ENCODE measurements at places on chromosomes 6 and 20.

DNA sequence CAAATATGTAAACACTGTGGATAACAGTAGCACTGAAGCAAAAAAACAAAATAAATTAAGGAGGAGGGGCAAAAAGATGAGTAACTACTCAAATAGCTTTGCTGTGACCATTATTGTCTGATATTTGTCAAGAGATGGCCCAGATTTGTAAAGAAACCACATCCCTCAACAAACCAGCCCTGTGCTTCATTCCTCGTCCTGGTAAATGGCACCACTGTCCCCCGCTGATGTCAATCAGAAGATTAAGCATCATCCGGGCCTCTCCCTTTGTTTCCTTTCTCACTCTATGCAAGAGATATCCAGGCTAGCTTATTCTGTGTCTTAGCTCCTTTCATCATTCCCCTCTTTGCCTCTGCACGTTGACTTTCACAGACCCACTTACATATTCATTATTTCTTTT, 259.0 kb downstream of the SYNE1 start:
- peak; percentile 68 for DNase-seq

DNA sequence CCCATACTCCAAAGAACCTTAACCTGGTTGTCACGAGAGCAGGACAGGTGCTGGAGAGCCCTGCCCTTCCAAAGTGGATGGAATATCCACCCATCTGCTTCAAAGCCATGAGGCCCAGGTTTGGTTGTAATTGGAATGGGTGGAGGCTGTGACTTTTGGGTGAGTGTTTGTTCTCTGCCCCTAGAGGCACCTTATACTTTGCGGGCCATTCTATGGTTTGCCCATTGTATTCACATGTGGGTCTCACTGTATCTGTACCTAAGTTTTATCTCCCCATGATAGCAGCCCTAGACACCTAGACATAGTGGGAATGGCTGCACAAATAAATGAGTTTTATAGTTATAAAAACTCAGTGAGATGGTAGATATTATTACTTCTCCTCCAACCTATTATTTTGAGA, 67.1 kb upstream of the NAA20 start:
- no peak for DNase-seq

GRCh38 chr20:38875175-38875993, 50.8 kb upstream of the FAM83D start:
- peak; percentile 52 for DNase-seq

- no peak for DNase-seq
Measured at GRCh38 chr6:155770856-155771255, 315.2 kb upstream of the NOX3 start.

- DNase-seq: no peak
Measured at GRCh38 chr6:80382811-80383210, 276.3 kb downstream of the BCKDHB start.

GRCh38 chr6:169328112-169328801, 74.6 kb upstream of the THBS2 start:
- DNase-seq: no peak

DNA sequence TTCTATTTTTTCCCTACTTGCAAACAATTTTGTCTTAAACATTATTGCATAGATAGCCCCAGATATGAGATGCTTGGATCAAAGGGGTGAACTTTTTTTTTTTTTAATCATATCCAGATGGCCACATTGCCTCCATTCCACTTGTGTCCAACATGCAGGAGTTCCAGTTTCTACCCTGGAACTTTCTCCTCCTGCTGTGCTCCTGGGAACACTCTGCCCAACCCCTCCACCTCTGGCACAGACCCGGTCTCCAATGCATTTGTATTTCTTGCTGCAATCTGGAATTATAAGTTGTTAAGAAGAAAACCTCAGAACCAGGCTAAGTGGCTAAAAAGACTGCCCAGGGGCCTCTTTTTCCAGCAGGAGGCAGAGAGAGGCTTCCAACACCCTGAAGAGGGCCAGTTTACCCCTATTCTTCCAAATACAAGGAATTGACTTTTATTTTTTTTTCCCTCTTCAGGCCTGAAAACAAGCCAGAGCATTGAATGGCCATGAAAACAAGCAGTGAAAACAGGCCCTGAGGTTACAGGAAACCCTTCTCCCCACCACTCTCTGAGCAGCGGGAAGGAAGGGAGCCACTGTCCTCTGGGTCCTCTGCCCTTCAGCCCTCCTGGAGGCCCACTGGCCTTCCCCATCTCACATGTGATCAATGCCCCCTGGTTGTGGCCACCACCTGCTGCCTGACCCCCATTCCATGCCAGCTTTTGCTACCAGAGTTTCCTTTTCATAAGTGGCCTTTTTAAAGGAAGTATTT, 44.3 kb downstream of the PDYN start:
- DNase-seq: peak; percentile 40

GRCh38 chr6:138498629-138499302, 528 bp downstream of the NHSL1 start:
- no peak for DNase-seq

DNA sequence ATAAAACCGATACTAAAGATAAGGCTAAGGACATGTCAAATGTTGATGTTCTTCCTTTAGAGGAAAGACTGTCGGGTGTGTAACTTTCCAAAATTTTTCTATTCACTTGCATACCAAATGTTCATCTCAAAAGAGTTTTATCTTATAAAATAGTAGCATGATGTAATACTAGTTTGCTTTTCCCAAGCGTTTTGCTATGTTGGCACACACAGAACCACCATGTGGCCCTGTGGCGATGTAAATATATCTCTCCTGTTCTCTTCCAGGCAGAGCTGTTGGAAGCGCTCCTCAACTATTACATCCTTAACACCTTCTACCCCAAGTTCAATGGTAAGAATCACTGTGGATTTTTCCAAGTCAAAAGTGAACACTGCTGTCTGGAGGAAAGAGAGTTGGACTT, 26.5 kb downstream of the LBP start:
- DNase-seq: no peak

DNA sequence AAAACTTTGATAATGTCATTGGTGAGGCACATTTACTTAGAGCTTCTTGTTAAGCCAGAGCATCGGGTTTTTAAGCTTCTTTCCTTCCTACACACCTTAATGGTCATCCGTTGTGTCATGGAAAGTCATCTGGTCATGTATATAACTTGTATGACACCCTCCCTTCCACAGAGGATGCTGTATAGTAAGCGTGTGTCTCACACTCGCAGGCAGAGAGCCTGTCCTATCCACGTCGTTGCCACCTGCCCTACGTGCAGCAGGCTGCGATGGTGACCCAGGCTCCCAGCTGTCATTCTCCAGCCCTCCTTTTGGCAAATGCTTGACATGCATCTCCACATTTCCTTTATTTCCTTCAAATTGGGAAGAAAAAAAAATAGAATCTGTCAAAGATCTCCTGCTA, 85.6 kb downstream of the MYB start:
- no peak for DNase-seq

- DNase-seq: no peak
Measured at GRCh38 chr6:42084889-42085288, 34.6 kb downstream of the TAF8 start.

GRCh38 chr6:27868311-27868710, 43.9 kb downstream of the OR2B2 start:
- DNase-seq: no peak

DNA sequence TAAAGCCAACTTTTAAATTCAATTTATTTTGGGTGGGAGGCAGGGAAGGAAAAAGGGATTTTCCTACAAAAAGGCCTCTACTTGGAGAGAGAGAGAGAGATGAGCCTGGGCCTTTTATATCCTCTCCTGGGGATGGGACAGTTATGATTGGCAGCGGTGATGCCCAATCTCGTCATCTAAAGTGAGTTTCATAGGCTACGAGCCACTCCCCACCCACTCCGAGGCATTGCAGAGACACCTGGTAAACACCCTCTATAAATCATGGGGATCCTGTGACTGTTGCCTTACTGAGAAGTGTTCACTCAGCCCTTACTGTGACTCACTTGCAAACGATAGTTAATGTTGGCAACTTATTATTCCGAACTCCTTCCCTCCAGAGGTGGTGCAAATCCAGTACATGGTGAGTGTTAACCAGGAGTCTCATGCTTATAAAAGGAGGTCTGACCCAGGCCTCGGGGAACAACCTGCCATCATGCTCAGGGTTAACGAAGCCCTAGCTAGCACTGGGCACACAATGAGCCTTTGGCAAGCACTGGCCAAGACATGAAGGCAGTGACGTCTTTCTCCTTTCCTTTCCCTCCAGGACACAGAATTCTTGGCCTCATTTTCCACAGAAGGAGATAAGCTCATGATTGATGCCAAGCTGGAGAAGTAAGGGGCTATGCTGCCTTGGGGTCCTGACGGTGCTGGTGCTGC, 20.5 kb downstream of the BPIFB4 start:
- DNase-seq: no peak

DNA sequence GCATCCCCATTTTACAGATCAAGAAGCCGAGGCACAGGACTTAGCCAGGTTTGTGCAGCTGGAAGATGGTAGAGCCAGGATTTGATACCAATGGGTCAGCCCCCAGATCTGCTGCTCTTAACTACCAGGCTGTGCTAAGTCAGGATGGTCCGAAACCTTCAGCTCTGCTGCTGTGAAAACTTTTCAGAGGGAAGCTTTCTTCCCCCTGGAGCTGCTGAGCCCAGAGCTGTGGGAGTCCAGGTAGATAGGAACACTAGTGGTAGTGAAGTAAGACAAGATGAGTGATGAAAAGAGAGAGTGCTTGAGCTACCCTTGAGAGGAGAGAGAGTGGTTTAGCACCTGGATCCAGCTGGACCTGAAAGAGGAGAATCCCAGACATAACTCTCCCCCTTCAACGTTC, 230.8 kb downstream of the CDH4 start:
- DNase-seq: no peak

DNA sequence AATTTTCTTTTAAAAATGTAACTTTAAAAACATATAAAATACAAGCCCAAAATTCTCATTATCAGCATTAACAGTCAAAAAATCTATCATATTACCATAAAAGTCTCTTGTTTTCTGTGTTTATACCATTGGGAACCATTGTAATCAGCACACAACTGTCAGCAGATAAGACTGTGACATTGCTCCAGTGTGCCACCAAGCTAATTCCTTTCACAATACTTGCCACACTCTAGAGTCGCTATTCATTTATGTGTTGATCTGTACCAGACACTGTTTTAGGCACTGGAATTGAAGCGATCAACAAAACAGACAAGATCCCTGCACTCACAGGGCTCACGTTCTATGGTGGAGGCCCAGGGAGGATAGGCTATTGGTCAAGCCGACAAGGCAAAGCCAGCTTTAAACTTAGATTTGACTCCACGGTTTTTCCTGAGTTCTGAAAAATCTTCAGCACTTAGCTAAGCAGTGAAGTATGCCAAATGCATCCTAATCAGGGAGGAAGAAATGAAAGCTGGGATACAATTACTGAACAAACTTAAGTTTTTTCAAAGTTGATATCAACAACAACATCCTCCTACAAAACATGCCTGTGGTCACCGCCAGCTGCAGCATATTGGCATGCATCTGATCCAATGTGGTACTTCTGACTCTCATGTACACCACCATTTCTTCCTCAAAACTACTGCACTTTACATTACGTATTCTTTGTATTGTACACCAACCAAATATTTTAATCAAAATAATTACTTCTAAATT, 60.5 kb downstream of the GMDS start:
- DNase-seq: no peak

DNA sequence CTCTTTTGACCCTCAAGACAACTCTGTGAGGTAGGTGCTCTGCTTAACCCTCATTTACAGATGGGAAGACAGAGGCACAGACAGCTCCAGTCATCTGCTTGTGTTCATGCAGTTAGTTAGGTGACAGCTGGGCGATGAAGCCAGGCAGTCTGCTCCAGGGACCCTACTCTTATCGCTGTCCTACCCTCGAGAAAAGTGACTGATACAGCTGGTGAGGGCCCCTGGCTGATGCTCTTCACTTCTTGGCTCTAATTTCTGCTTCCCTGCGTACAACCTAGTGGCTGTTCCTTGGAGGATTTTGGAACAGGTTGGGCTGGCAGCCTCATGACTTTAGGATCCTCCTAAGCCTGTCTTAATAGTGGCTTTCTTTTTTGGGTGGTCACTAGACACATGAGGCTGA, 9.1 kb upstream of the TJAP1 start:
- no peak for DNase-seq

GRCh38 chr6:46794068-46794467, 879 bp downstream of the MEP1A start:
- DNase-seq: no peak

DNA sequence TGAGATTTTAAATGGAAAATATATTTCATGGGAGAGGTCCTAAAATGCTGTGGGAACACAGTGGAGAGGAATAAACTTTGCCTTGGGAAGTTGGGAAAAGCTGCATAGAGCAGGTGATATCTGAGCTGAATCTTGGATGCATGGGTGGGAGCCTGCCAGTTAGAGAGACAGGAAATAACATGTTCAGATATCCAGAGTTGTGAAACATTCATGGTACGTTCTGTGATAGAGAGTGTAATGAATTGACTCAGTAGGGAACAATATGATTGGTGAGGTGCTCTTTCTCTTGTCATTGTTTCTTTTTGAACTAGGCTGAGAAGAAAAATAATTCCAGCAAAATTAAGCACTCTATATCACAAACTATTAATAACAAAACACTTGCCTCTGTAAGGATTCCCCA, 72.8 kb downstream of the RPS12 start:
- DNase-seq: no peak

DNA sequence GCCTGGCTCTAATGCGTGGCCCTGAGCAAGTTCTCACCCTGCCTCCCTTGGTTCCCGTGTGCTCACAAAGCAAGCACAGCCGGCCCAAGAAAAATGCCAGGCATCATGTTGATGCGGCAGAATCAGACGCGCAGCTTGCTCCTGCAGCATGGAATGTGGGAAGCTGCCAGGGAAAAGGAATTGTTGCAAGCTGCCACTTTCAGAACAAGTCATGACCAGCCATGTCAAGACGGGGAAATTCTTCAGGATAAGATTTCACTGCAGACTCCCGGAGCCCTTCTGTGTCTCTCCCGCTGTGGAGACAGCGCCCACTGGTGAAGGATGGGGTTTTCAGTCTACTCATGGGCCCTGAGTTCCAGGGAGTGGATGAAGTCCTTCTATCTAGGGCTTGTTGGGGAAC, 4.6 kb downstream of the DACT2 start:
- no peak for DNase-seq

DNA sequence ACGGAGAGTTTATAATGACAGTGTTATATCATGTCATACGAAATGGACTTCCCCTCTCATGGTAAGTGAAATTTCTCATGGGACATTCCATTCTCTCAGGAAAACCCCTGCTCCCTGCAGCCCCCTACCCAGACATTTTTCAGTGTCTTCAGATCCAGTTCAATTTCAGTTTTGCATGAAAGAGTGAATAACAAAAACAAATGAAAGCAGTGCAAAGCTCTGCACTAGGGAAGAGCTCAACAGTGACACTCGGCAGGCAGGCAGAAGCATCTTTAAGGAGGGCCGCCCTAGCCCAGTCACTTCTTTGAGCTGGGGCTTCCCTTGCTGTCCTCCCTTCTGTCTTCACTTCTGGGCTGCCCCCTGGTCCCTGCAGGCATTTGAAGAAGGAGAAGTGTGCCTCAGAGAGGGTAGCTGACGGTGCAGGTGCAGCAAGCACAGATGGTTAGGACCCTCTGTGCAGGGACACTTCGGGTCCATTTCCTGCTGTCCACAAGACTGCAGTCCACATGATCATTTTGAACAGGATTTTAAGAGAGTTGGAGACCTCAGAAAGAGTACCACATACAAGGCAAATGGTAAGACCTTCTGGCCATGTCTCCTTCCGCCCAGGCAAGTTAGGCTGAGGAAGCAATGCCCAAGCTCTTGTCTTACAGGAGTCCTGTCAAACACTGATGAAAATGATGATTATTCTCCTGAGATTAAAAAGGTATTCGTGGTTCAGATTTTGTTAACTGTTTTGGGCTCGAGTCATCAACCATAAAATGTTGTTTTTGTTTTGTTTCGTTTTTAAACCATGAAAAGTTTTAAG, 5.4 kb upstream of the DUSP22 start:
- no peak for DNase-seq
